ENCODE measurements at places on chromosomes 16 and 17.

GRCh38 chr17:36740157-36740556 is 138.8 kb downstream of the MRM1 start:
- DNase-seq, result no peak

- no peak for DNase-seq
These were observed 35.7 kb upstream of the MED9 start for GRCh38 chr17:17440938-17441675.

DNA sequence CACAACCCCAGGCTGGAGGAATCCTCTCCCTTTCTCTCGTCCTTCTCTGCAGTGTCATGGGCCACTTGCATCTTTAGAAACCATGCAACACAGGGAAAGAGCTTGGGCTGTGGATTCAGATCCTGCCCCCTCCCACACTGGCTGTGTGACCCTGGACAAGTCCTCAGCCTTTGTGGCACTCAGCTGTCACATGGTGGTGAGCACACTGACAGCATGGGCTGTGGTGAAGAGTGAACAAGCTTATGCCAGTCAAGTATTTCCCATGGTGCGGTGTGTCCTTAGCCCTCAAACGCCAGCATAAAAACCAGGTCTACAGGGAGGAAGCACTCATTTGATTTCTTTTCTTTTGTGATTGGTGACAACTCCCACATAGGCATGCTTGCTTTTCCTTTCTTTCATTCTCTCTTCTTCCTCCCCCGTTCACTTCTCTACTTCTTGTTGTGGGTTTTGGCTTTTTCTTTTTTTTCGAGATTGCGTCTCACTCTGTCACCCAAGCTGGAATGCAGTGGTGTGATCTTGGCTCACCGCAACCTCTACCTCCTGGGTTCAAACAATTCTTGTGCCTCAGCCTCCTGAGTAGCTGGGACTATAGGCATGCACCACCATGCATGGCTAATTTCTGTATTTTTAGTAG is 314.2 kb downstream of the CPPED1 start:
- DNase-seq, result no peak

DNA sequence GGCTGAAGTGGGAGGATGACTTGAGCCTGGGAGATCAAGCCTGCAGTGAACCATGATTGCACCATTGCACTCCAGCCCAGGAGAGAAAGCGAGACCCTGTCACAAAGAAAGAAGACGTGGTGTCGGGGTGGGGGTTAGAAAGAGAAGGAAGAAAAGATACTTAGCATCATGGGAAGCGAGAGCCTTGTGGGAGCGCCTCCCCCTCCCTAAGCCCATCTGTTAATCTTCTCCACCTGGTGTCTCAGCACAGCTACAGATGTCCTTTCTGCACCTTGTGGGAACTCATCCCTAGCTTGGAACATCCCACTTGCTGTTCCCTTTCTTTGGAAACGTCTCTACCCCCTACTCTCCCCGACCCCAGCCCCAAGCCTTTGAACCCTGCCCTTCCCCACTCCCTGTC is 6.0 kb downstream of the ZNF688 start:
- no peak for DNase-seq

Measured in CD4-positive, alpha-beta T cell treated with Interferon alpha-2 for 1 hour (primary cell).